GM20000 (cell line): ENCODE measurements at places on chromosomes 5 and 9.

GRCh38 chr5:107876261-107876660, 205.5 kb upstream of the EFNA5 start:
- no peak for DNase-seq

GRCh38 chr5:173016598-173017046, 33.1 kb downstream of the ATP6V0E1 start:
- DNase-seq = no peak

- no peak for DNase-seq
These were observed 220.0 kb upstream of the ADAMTSL1 start for GRCh38 chr9:18253950-18254349.

GRCh38 chr5:57698802-57699201, 216.2 kb upstream of the ACTBL2 start:
- DNase-seq = no peak

GRCh38 chr5:115184770-115185169, 15.1 kb upstream of the TRIM36 start:
- DNase-seq = no peak

DNA sequence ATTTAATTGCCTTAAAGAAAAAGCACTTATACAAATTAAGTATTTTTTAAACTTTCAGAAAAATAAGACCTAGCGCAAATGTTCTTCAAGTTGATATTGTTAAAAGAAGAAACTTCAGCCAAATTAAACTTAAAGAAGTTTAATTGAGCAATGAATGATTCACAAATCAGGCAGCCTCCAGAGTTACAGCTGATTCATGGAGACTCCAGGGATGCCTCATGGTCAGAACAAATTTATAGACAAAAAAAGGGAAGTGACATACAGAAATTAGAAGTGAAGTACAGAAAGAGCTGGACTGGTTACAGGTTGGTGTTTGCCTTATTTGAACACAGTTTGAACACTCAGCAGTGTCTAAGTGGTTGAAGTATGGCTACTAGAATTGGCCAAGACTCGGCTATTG, 60.3 kb downstream of the CDKN2A start:
- no peak for DNase-seq

GRCh38 chr5:178319541-178320041, 87.0 kb upstream of the PHYKPL start:
- no peak for DNase-seq

DNA sequence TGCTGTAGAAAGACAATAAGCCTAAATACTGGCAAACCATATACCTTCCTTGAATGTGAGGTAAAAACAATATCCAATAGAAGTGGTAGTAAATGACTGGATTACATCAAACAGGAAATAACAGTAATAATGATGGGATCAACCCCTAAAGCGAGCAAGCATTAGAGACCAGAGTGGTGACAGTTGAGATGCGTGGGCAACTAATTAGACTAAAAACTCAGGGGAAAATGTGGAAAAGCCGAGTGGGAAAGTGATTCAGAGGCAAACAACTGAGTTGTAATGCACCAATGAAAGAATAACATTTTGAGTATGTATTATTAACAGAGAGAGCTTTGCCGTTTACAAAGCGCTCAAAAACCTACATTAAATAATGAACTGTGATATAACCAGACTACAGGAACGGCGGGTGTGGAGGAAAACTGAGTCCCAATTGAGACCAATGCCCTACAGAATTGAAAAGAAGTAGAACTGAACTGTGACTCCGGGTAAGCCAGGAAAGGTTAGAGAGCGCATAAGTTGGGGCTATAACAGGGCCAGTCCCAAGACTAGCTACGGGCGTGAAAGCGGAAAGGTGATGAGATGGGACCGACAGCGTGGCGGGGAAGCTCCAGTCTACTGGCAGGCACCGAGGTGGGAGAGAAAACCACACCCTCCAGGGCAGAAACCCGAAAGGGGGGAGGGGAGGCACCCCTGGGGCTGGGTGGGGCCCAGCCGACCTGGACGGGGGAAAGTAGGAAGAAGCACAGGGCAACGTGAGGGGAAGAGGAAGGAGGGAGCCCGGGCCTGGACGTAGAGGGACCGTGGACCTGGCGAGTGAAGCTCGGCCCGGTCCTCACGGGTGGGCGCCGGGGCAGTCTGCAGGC, 592 bp downstream of the UBAP2 start:
- DNase-seq = peak; percentile 51

DNA sequence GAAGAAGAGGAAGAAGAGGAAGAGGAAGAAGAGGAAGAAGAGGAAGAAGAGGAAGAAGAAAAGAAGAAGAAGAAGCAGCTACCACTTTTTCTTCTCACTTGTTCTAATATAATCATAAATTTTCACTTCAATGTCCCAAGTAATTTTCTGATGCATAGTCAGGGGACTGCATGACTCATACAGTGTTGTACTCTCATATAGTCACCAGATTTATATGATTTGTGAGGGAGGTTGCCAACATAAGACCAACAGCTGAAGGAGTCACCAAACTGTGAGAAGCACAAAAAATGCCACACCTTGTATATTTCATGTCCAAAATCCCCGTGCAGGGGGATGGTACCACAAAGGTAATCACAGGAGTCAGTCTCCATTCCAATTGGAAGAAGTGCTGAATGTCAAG, 32.7 kb upstream of the DMRTA1 start:
- no peak for DNase-seq

- DNase-seq = no peak
These were observed 171.0 kb upstream of the IER5L start for GRCh38 chr9:129348890-129349664.

- no peak for DNase-seq
These were observed 86.3 kb downstream of the PRR16 start for GRCh38 chr5:120550358-120550757.
